Activated CD4-positive, alpha-beta T cell treated with anti-CD3 and anti-CD28 coated beads for 36 hours (primary cell): ENCODE measurements at places on chromosomes 1 and 21.

GRCh38 chr1:77757066-77757584 is 2.5 kb downstream of the USP33 start:
- DNase-seq = no peak

- no peak for DNase-seq
Measured at GRCh38 chr1:34270181-34270580, 93.5 kb downstream of the C1orf94 start.

DNA sequence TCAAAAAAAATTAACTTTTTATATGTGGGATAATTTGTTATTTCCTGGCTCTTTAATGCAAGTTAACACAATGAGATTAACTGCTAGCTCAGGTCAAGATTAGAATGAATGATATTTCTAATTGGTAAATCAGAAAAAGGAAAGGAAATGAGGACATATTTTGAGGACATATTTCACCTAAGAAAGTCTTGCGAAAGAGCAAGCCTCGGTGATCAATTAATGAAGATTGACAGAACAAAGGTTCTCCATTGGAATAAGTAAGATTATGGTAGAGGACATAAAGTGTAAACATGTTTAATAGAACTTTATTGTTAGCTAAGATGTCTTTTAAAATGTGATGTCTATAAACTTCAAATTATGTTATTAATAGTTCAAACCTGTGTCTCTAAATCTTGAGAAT is 1617.8 kb downstream of the KCNT2 start:
- no peak for DNase-seq

- no peak for DNase-seq
Measured at GRCh38 chr1:206907304-206907991, 10.2 kb downstream of the IL24 start.

DNA sequence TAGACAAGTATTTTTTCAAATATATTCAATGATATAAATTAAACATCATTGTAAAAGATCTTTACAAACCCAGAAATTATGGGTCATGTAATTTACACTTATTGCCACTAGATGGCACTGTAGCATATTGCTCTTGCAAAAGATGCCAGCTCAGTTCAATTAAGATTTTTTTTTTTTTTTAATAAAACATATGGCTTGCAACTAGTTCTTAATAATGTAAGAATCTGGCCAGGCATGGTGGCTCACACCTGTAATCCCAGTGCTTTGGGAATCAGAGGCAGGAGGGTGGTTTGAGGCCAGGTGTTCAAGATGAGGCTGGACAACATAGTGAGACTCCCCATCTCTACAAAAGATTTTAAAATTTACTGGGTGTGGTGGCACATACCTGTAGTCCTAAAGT is 49.4 kb upstream of the DESI2 start:
- DNase-seq = no peak

- no peak for DNase-seq
Measured at GRCh38 chr1:31685795-31686194, 18.0 kb downstream of the COL16A1 start.

DNA sequence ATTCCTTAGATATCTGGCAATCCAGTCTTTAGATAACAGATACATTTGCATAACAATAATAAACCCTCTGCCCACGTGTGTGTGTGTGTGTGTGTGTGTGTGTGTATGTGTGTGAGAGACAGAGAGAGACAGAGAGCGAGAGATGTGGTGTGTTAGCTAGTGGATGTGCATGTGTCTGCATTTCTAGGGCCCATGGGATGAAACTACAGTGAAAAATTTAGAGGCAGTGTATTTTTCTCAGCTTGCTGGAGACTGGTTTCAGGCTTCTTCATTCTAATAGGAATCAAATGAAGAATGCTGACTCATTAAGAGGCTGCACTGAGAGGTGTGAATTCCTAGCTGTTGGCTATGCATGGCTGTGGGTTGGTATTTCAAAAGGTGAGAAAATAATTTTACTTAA is 303.2 kb downstream of the LMX1A start:
- no peak for DNase-seq

GRCh38 chr1:80305466-80305865 is 1298.9 kb upstream of the ADGRL4 start:
- DNase-seq = no peak

DNA sequence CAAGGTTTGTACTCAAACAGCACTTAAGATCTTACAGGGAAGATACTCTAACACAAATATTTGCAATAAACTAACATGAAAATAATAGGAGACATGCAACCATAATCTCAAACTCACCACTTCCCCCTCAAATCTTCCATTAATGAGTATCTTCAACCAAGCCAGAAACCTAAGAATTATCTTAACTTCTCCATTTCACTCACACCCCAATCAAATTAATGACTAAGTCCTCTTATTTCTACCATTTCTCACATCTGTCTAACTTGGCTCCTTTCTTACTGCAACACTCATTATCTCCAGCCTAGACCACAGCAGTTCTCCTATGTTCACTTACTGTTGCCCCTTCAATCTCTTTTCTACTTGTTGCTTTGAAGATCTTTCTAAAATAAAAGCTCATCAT is 10.4 kb downstream of the RBBP5 start:
- DNase-seq = no peak

DNA sequence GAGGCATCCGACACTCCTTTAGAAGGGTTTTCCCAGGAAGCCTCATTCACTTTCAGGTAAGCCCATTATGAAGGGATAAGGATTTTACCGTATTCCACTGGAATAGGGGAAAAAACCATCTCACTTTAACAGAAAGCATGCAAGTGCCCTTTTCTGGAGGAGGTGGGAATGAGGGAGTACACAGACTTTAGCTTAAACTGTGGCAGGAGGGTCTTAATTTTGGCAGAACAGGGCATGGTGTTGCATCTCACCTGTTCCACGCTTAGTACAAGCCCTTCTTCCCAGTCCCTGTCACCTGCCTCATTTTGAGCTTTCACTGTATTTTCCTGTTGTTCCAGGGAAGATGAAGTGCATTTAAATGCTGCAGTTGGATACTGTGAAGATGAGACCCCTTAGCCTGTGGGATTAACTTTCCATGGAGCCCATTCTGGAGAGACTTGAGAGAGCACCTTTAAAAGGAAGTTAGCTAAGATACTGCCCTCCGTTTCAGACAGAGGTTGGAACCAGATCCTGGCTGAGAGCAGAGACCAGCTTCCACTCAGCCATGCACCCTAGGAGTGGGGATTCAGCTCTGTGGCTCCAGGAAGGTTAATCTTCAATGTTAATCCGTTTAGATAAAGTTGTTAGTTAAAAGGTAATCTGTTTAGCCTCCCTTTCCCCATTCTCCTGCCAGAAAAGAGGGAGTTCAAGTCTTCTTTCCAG is 42.6 kb downstream of the PBX1 start:
- DNase-seq = no peak

DNA sequence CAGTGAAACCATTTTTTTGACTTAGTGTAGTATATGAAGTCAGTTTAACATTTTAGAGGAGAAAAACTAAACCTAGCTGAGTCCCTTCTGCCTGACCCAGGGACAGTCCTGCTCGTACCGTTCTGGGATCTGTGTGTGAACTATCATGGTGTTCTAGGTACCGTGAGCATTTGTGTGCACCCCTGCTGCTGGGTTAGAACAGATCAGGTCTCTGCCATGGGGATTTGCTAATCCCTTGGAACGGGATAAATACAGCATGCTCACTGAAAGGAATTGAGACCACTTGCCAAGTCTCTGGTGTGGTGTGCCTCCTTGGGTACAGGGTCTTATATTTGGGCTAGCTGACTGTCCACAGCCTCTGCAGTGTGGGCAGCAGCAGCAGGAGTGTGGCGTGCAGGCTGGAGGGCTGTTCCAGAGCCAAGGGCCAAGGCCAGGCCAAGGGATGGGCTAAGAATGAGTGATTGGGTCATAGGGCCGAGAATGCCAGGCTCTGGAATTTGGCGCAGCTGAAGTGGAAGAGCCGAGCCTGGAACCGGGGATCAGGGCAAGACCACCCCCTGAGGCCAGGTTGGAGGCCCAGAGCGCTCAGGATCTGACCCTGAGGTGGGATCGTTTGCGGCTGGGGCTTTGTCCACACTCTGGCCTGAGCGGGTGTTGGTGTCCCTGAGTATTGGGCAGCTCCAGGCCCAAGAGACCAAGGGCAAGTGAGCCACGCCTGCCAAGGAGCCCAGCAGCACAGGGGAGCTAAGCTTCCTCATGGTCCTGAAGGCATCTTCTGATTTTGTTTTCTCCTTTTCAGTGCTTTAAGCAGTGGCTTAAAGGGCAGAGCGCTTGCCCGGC is 66.3 kb downstream of the VPS26C start:
- DNase-seq = no peak

- no peak for DNase-seq
Measured at GRCh38 chr1:160911441-160911840, 26.5 kb upstream of the ITLN1 start.

- DNase-seq = no peak
Measured at GRCh38 chr1:41695118-41695745, 210.7 kb upstream of the EDN2 start.

- no peak for DNase-seq
Measured at GRCh38 chr1:161986328-161986727, 37.3 kb downstream of the OLFML2B start.

DNA sequence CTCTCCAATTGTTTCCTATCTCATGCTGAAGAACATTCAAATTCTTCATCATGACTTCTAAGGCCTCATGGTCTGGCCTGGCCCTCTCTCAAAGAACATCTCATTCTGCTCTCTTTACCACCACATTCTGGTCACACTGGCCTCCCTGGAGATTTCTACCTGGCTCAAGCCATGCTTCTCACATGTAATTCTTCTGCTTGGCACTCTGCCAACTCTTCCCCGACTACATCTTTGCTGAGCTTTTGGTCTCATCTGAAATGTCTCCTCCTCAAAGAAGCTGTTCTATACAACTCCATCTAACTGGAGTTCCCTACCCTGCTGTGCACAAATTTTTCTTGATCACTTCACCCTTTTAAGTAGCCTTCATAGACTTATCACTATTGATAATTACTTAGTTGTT is 1.4 kb upstream of the TBX19 start:
- DNase-seq = no peak

- no peak for DNase-seq
Measured at GRCh38 chr1:12580054-12580887, 37.7 kb downstream of the DHRS3 start.

DNA sequence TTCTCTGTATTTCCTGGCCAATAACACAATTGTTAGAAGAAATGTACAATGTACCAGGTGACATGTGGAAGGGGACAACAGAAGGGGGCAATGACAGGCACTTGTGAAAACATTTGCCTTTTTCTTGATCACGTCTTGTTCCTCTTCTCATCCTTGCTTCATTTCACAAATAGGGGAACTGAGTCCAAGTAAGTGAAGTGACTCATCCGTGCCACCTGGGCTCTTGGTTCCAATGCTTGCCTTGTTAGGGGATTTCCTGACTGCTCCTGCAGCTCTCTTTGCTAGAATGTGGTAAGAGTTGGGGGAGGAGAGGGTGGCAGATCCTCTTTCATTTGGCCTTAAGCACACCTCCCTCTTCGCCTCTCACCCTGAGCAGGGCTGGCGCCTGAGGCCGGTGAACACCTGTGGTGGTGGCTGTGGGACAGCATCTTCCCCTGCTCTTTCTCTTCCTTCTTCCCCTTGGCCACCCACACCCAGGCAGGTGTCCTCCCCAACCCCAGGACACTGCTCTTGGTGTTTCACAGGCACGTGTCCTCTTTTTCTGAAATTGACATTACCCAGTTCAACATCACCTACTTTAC is 2.2 kb upstream of the RHEX start:
- DNase-seq = peak; percentile 82

DNA sequence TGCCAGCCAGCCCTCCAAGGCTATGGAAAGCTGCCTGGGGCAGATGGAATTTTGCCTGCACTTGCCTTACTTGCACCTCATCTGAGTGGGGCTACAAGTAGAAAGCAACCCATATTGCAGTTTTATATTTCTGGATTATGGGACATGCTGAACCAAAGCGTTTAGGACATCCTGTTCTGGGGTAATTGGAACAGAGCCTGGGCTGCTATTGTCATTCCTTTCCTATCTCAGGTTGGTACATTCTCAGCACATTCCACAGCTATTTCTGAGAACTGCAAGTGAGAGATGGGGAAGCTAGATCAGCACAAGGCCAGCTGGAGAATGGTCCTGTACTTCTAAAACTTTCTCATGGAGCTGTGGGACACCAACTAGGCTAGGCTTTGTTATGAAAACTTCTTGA is 713.8 kb downstream of the KCNT2 start:
- DNase-seq = no peak

- DNase-seq = no peak
Measured at GRCh38 chr1:234499943-234500245, 20.9 kb upstream of the TARBP1 start.

DNA sequence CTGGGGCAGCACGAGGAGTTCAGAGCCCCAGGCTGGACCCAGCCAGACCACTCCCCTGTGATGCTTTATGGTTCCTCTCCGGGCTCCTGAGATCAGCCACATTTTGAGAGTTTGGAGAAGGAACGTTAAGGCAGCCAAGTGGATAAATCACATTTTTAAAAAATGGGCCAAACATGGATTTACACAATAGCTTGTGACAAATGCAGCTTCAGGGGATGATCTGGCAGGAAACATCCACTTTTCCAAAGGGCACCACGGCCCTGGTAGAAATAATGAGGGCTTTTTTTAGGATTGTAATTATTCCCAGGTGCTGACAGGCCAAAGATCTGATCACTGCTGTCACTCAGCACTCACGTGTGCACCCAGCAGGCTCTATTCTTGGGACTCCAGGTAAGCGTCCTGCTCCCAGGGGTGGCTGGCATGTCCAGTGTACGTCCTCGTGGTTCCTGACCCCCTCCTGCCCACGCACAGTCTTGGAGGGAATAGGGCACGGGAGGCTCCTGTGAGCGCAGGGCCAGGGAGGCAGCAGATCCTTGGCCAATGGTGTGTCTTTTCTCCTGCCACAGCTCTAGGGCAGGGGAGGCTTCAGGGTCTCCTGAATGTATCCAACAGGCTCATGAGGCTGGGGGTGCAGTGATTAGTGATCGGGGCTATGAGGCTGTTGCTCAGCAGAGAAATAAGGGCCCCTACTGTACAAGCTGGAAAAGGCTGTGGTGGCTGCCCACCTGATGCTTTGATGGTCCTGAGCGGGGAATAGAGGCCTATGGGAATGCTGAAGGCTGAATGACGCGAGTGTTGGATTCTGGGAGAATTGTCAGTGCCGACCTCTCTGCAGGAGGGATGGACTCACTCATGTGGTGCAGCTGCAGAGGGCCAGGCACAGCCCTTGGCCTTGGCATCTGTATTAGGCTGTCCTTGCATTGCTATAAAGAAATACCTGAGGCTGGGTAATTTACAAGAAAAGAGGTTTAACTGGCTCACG is 415.7 kb downstream of the PTPRU start:
- no peak for DNase-seq

GRCh38 chr1:19529664-19530063 is 44.3 kb upstream of the CAPZB start:
- DNase-seq = no peak

- peak; percentile 93 for DNase-seq
Measured at GRCh38 chr1:222589462-222590302, at the start of gene TAF1A. TAF1A (minus strand) TSS chr1:222589933.
